ENCODE measurements at places on chromosomes 6 and 20.

- DNase-seq: no peak
These were observed 228.1 kb downstream of the ATXN1 start for GRCh38 chr6:16533210-16533609.

GRCh38 chr6:139871165-139871710, 496.8 kb upstream of the CITED2 start:
- no peak for DNase-seq

DNA sequence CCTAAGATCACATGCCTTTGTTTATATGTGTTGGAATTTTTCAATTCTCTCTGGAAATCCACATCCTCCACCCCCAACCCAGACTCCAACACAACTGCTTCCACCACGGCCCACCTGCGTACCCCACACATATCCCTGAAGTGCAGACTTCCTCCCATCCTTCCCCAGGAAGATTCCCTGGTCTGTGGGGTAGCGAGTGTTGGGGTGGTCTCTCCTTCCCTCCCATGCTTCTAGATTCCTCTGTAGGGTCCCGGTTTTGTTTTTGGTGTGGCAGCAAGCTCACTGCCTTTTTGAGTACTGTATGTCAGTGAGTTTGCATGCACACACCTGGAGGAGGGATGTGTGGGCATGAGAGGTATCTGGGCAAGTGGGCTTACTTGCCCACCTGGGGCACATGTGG, 127.6 kb downstream of the MRPL14 start:
- DNase-seq: no peak

- DNase-seq: no peak
These were observed 15.8 kb downstream of the IL22RA2 start for GRCh38 chr6:137157601-137158000.

DNA sequence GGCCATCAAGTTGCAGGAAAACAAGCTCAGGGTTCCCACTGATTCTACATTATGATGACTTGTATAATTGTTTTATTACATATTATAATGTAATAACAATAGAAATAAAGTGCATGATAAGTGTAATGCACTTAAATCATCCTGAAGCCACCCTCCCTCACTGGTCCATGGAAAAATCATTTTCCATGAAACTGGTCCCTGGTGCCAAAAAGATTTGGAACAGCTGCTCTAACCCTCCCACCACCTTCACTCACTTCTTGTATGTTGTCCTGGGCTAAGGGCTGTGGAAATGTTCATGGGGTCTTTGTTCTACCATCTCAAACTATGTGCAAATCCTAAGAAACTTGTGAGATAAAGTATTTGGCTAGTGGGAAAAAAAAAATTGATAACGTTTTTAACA, 133.8 kb downstream of the LRRC1 start:
- no peak for DNase-seq

- DNase-seq: no peak
These were observed 238.6 kb upstream of the PMEPA1 start for GRCh38 chr20:57948180-57948955.

DNA sequence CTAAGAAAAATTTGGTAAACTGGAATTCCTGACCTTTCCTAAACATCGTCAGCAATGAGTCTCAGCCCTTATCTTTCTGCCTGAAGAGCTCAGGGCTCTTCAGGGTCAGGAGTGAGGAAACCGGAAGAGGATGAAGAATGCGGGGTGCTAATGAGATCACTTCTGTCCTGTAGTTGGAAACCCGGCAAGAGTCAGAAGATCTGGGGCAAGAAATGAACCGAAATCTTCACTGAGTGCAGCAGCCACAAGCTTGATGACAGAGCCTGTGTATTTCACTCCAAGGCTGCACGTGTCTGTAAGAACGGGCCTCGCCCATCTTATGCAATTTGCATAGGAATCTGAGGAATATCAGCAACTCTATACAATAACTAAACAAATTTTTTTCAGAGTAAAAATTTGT, 60.4 kb upstream of the QKI start:
- no peak for DNase-seq

- no peak for DNase-seq
These were observed 2.6 kb downstream of the TDRD6 start for GRCh38 chr6:46690141-46690755.

- DNase-seq: no peak
These were observed 42.2 kb upstream of the FOXP4 start for GRCh38 chr6:41503827-41504465.

- DNase-seq: no peak
These were observed 49.5 kb upstream of the ANKEF1 start for GRCh38 chr20:9985281-9985680.

GRCh38 chr6:167936051-167936450, 61.4 kb upstream of the KIF25 start:
- DNase-seq: no peak

GRCh38 chr20:17421493-17421892, 109.7 kb downstream of the BFSP1 start:
- no peak for DNase-seq

DNA sequence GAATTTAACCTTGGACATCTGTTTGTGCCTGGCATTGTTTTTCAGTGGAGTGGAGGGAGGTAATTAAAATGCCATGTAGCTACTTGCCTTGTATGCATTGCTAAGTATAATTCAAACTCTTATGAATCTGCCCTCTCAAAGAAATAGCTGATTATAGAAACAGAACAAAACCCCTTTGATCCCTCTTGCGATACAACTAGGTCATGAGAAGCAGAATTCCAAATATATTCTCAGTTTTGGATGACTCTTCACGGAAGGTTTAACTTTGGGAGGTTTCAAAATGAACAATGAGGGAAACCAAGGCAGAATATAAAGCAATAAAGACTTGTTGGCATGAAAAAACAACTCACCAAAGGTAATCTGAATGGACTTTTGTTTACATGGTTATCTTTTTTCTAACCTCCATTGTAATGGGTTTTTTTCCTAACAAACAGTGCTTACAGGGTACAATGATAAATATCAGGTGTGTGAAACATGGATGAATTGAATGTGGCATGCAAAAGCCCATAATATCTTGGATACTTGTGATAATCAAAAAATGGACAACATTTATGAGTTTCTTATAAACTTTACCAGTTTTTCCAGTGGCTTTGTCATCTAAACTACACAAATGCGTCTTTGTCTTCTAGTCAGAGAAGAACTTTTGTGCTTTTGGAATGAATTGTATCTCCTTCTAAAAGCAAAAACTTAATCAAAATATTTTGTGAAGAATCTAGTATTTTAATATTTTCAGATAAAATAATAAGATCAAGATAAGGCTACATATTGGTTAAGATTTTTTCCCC, 15.7 kb upstream of the HEY2 start:
- no peak for DNase-seq

DNA sequence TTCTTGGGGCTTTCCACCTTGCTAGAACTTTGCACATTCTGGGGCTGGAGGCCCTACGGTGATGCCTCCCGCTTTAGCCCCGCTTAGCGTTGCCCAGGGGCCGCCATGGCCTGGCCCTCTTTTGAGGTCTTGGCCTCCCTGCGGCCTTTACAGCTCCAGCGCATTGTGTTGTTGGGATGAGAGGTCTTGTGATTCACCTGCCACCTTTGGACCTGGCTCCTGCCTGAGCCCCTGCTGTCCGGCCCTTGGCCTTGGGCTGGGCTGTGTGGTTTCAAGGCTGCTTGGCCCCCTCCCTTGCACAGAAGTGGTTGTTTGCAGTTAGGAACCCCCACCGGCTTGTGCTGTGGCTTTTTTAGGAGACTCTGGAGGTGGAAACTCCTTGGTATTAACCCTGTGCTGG, 61.0 kb upstream of the CDH4 start:
- DNase-seq: no peak

DNA sequence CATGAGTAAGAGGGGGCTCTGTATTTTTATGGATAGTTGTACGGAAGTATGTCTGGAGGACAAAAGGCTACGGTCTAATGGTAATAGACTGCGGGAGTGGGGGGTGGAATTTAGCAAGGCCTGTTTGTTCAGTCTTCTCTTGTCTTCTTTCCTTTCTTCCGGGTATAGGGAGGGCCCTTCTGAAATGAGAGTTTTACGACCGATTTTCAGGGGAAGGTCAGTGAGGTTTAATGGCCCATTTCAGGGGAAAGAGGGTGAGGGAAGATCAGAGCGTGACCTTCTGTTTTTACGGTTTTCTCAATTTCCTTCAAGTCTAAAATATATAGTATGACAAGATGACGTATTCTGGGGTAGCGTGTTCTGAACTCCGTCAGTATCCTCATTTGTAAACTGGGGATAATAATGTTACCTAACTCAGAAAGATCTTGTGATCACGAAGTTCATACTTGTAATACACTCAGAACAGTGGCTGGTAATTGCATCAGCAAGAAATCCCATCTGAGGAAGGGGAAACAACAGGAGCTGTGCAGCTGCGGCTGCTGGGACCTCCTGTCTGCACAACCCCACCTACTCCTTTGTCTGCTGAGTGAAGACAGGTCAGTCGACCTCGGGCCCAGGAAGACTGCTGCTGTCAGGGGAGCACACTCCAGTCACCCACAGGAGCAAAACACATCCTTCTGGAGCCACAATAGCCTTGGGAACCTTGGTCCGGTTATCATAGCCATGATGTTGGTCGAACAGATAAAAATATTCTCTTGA, 90.4 kb downstream of the MAP3K7 start:
- DNase-seq: no peak

- DNase-seq: peak; percentile 36
These were observed 32.2 kb downstream of the PRPH2 start for GRCh38 chr6:42690151-42690702.

DNA sequence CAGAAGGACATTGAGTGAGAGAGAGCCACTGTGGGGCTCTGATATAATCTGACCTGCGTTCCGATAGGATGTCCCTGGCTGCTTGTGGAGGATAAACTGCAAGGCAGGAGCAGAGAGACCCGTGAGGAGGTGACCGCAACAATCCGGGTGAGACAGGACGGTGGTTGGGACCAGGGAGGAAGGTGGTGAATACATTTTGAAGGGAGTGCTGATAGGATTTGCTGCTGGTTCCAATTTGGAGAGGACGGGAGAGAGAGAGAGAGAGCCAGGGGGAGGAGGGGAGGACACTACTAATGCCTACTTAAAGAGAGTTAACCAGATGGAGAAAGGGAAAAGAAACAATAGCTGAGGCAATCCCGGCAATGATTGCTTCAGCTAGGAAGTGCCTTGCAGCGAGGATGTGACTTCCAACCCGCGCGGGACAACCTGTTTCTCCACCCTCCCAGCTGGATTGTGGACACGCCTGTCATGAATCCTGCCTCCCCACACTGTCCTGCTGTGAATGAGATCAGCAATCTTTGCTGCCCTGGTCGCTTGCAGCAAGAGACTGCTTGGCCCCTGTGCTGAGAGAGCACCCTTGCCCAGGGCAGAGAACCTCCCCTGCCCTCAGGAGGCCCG, 199.0 kb upstream of the KCNG1 start:
- DNase-seq: peak; percentile 55

GRCh38 chr6:138538390-138539031, 39.2 kb upstream of the NHSL1 start:
- DNase-seq: no peak

DNA sequence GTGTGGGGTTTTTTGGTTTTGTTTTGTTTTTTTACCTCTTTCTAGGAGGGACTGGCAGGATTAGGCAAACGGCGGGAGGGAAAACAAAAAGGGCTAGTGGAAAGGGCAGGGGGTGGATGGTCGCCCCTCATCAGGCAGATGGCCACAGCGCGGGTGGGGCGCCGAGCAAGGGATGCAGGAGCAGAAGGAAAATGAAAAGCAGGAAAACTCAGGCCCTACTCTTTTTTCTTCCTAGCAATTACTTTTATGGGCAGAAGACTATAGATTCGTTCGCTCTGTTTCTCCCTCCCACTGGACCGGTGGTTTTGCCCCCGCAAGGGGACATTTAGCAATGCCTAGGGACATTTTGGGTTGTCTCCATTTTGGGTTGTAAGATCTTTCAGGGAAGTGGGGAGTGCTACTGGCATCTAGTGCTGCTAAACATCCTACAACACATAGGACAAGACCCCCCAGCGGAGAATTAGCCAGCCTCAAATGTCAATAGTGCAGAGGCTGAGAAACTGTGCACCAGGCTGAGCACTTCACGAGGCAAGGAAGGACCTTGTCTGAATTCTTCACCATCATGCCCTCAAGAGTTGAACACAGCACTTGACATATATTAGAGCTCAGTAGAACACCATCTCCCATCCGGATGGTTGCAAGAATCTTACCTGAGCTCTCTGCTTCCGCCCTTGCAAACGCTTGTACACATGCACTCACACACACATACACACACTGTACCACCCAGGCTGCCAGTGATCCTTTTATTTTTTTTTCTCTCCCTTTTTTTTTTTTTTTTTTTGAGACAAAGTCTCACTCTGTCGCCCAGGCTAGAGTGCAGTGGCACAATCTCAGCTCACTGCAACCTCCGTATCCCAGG, 4.8 kb upstream of the ZMYND8 start:
- no peak for DNase-seq

DNA sequence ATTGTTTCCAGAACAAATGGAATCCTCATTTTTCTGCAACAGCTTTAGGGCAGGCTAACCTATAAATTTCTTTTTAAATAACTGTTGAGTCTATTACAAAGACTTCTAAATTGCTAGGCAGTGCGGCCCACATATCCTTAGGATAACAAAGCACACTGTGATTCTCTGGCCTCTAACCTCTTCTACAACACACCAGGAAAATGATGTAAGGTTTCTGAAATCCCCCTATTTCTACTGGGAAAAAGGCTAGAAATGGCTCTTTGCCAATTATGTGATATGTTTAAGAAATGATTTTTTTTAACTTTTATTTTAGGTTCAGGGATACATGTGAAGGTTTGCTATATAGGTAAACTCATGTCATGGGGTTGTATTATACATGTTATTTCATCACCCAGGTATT, 17.3 kb upstream of the NT5E start:
- no peak for DNase-seq

GRCh38 chr6:116528780-116529179, 16.7 kb downstream of the TRAPPC3L start:
- no peak for DNase-seq

- DNase-seq: no peak
These were observed 50.7 kb upstream of the TOX2 start for GRCh38 chr20:43863821-43864544.

DNA sequence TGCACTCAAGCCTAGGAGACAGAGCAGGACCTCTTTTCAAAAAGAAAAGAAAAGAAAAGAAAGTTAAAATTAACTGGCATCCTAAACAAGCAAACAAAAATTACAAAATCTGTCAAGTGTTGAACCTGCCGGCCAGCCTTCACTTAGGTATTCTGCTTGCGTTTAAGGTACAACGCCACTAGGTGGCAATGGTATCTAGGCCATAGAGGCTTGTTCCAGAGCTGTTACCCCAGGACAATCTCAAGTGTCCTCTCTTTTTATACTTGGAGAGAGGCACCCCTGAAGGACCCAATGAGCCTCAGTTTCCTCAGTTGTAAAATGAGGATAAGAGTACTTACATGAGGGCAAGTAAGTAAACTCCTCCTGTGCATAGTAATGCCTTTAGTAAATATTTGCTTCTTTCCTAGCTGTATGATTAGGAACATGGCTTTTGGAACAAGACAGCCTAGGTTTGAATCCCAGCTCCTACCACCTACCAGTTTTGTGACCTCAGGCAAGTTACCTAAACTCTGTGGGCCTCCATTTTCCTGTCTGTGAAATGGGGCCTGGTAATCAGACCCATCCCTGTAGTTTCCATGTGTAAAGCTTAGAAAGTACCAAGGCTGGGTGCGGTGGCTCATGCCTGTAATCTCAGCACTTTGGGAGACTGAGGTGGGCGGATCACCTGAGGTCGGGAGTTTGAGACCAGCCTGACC, 5.8 kb upstream of the PACSIN1 start:
- no peak for DNase-seq
